ENCODE measurements at places on chromosomes 7 and 10. TPM values are rescaled to one million over a fixed set of nuclear protein-coding genes. Genes with fewer than 3 reads are reported as not detected.

DNA sequence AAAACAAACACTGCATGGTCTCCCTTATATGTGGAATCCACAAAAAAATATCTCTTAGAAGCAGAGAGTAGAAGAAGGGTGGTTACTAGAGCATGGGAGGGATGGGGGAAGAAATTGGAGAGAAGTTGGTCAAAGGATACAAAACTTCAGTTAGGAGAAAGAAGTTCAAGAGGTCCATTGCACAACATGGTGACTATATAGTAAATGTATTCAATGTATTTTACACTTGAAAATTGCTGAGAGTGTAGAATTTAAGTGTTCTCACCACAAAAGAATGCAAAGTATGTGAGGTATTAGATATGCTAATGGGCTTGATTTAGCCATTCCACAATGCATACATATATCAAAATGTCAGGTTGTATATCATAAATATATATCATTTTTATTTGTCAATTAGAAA is 232.0 kb upstream of the CELF2 start:
- H3K27me3 ChIP-seq, result no peaks in the 10 kb centered on the region
- DNase-seq, result no peak

DNA sequence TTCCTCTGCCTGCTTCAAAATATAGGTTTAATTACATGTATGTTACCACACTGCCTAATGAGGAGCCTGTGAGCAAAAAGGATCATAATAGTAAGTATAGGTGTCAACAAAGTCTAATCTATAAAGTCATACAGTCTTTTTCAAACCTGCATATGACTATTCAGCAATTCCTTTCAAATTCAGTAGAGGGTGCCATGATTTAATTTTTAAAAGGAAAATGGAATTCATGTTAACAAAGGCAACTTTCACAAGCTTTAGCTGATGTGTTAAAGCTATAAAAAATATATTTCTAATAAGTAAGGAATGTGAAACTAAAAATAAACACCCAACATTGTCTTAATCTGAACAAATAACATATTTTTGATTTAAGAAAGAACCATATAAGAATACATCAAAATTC is 52.1 kb downstream of the MPP7 start:
- no peak overlapping the region for H3K4me3 ChIP-seq
- H3K4me1 ChIP-seq, result peaks cover 28% of the 10 kb centered on the region
- no peak for DNase-seq
- H3K27ac ChIP-seq, result no peak overlapping the region
- no peaks in the 10 kb centered on the region for H3K27me3 ChIP-seq

GRCh38 chr10:80356563-80356988 is at the start of the genes DYDC1 and DYDC2:
Gene DYDC1 (minus strand): TSS chr10:80356755. CDS start chr10:80352601, 4,154 bp downstream.
Gene DYDC2 (plus strand): TSS chr10:80356781. CDS start chr10:80362444, 5,663 bp downstream.
- no peaks in the 10 kb centered on the region for H3K36me3 ChIP-seq
- H3K27ac ChIP-seq, result no peak within 1 kb of the TSS
- peaks cover 15% of the 10 kb centered on the region for H3K4me1 ChIP-seq
- peaks cover 12% of the 10 kb centered on the region for H3K27me3 ChIP-seq
- peak within 1 kb of the TSS; percentile 52 for H3K4me3 ChIP-seq
- DNase-seq, result no peak

- no peaks in the 10 kb centered on the region for H3K4me1 ChIP-seq
- H3K36me3 ChIP-seq, result no peaks in the 10 kb centered on the region
- no peak overlapping the region for H3K4me3 ChIP-seq
- no peak for DNase-seq
- no peaks in the 10 kb centered on the region for H3K27me3 ChIP-seq
- H3K27ac ChIP-seq, result no peak overlapping the region
Observed at GRCh38 chr7:78218876-78219275, 420.3 kb downstream of the PHTF2 start.

GRCh38 chr10:51743146-51743545 is 43.8 kb upstream of the CSTF2T start:
- no peak overlapping the region for H3K4me3 ChIP-seq
- no peaks in the 10 kb centered on the region for H3K4me1 ChIP-seq
- no peak for DNase-seq
- H3K27me3 ChIP-seq, result no peaks in the 10 kb centered on the region

DNA sequence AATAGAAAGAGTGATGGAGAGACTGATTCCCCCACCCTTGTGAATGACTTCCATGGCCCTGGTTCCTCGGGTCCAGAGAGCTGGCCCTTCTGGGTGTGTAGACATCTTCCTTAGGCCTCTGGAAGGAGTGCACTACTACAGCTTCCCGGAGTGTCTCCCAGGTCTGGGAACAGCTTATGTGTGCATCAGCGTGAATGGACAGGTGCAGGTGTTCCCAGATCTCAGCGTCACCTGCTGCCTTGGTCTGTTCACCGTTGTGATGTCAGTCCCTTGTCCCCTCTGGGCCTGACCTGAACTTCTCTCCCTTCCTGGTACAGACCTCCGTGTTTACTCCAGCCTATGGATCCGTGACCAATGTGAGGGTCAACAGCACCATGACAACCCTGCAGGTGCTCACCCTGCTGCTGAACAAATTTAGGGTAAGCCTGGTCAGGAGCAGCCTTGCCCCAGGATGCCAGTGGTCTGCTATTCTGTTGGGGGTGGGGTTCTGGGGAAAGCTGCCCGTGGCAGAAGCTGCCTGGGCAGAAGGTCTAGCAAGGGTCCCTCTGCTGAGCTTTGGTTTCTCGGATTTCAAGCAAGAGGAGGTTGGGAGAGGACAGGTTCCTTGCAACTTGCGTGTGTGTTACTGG is 10.5 kb upstream of the DEPP1 start:
- H3K27ac ChIP-seq, result no peak overlapping the region
- peaks cover 26% of the 10 kb centered on the region for H3K4me1 ChIP-seq
- H3K4me3 ChIP-seq, result no peak overlapping the region
- peak; percentile 43 for DNase-seq
- H3K36me3 ChIP-seq, result peaks cover 37% of the 10 kb centered on the region

GRCh38 chr7:80839855-80840254 is 79.0 kb downstream of the SEMA3C start:
- no peaks in the 10 kb centered on the region for H3K27me3 ChIP-seq
- no peak overlapping the region for H3K27ac ChIP-seq
- DNase-seq, result no peak
- H3K4me1 ChIP-seq, result peaks cover 13% of the 10 kb centered on the region
- no peak overlapping the region for H3K4me3 ChIP-seq

GRCh38 chr7:81659697-81660395 is 110.0 kb downstream of the HGF start:
- H3K27ac ChIP-seq, result no peak overlapping the region
- no peak overlapping the region for H3K4me3 ChIP-seq
- H3K27me3 ChIP-seq, result no peaks in the 10 kb centered on the region

DNA sequence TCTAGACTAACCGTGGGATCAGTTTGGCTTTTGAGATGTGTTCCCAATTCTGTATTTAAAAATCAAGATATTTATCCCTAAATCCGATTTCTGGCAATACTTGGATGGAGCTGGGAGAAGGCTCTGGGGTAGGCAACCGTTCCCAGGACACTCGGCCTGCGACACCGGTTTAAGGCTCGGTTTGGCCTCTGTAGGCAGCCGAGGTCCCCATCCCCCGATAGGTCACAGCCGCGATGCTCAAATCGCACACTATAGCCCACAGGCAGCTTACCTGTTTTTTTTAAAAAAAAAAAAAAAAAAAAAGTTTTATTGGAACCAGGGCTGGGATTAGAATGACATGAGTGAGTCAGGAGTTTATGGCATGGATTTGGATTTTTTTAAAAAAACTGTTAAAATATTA is 729 bp upstream of the TAF3 start:
- DNase-seq, result no peak
- H3K27ac ChIP-seq, result no peak overlapping the region
- H3K27me3 ChIP-seq, result no peaks in the 10 kb centered on the region

DNA sequence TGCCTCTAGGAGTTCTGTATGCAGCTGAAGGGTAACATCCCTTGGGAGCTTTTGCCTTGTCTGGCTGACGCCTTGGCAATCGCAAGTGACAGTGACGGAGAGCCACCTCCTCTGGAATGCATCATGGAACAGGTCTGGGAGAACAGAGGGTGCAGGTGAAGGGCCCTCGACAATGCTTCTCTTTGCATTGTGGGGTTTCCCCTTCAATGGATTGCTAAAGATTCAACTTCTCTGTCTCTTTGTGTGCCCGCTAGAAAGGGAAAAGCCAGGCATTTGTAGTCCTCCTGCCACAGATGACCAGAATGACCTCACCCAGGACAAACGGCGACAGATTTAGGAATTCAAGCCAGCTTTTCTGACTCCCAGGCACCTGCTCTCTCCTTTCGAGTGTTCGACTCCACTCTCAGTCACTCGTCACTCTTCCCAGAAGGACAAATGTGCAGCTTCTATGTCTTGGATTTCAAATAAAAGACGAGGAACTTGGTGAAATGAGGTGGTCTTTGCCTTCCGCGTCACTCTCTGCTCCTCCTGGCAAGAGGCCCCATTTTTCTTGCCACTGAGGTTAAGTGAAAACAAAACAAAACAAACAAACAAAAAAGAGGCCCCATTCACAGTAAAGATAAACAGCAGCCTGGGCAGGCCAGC is 26.1 kb downstream of the IL2RA start:
- DNase-seq, result no peak
- H3K36me3 ChIP-seq, result no peaks in the 10 kb centered on the region
- H3K4me1 ChIP-seq, result peaks cover 12% of the 10 kb centered on the region

DNA sequence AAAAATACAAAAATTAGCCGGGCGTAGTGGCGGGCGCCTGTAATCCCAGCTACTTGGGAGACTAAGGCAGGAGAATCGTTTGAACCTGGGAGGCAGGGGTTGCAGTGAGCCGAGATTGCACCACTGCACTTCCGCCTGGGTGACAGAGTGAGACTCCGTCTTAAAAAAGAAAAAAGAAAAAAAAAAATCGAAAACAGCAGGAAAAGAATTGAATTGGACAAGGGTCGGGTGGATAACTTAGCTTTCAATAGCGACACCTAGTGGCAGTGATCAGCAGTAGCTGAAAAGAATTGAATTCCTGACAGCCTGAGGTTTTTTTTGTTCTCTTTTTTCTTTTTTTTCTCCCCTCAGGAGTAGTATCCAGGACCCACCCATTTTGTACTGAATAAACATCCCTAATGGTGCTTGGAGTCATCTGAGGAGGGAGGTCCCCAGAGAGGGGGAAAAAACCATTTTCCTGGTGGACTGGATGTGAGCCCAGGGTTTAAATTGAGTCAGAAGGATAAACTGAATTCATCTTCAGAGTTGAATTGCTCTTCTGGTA is 55.1 kb downstream of the CYCS start:
- peak overlapping the region; percentile 24 for H3K27ac ChIP-seq
- no peak overlapping the region for H3K4me3 ChIP-seq
- no peaks in the 10 kb centered on the region for H3K27me3 ChIP-seq
- H3K36me3 ChIP-seq, result no peaks in the 10 kb centered on the region
- peaks cover 9% of the 10 kb centered on the region for H3K4me1 ChIP-seq

DNA sequence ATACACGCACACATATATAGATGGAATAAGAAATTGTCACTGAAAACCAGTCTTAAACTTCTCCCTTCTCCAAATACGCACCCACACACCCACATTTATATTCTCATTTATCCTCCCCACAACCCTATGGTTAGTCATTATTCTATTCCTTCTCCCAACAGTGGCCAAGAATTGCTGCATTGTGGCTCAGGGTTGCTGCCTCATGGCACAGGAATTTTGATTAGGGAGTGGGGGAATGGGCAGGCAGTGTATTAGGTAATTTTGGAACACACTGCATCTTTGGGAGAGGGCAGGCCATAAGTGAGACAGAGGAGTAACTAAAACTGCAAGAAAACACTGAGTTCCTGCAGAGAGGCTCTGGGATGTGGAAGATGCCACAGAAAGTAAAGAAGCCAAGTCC is 35.7 kb downstream of the NAPEPLD start:
- no peaks in the 10 kb centered on the region for H3K27me3 ChIP-seq
- no peaks in the 10 kb centered on the region for H3K4me1 ChIP-seq
- H3K4me3 ChIP-seq, result no peak overlapping the region

- H3K4me1 ChIP-seq, result peaks cover 11% of the 10 kb centered on the region
- no peak for DNase-seq
- H3K27ac ChIP-seq, result no peak overlapping the region
Observed at GRCh38 chr7:2710901-2711551, 23.0 kb downstream of the AMZ1 start.

DNA sequence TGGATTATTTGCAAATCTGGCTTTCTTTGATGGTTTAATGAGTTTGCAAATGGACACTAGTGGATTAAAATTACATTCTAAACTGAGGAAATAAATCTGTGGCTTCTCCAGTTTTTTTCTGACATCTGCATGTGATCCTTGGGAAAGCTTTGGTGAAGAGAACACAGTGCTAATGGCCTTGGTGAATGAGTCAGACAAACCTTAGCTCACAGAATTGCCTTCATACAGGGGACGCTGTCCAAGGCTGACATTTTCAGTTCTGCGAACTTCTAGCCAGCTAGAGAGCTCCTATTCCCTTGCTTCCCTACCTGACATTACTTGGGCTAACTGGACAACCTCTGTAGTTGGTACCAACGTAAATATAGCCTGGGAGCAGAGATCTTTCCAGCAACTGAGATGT is 21.2 kb downstream of the BMPER start:
- H3K4me1 ChIP-seq, result no peaks in the 10 kb centered on the region
- H3K4me3 ChIP-seq, result no peak overlapping the region
- H3K27ac ChIP-seq, result no peak overlapping the region
- no peaks in the 10 kb centered on the region for H3K36me3 ChIP-seq

DNA sequence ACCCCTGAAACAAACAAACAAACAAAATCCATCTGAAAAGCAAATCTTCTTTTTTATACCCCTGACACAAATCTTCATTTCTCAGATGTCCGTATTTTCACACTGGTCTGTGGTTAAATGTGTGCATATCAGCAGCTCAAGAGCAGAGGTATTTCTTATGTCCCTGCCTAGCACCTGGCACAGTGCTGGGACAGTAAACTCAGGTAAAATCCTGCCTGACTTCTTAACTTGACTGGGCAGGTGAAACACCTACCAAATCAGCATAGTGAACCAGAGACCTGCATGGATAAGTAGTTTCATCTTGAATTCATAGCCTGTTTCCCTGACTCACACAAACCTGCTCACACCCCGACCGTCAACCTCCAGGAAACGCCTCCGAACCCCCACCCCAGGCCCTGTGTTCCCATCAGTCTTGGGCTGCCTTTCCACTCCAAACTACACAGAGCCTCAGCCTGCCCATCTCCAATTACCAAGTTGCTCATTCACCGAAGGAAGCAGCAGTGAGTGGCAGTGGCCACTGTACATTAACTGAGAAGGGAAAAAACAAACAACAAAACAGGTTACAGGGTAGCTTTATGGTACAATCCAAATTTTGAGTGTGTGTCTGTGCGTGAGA is 109.9 kb downstream of the HECTD2 start:
- H3K4me1 ChIP-seq, result peaks cover 19% of the 10 kb centered on the region
- H3K36me3 ChIP-seq, result no peaks in the 10 kb centered on the region
- no peaks in the 10 kb centered on the region for H3K27me3 ChIP-seq
- H3K27ac ChIP-seq, result no peak overlapping the region

DNA sequence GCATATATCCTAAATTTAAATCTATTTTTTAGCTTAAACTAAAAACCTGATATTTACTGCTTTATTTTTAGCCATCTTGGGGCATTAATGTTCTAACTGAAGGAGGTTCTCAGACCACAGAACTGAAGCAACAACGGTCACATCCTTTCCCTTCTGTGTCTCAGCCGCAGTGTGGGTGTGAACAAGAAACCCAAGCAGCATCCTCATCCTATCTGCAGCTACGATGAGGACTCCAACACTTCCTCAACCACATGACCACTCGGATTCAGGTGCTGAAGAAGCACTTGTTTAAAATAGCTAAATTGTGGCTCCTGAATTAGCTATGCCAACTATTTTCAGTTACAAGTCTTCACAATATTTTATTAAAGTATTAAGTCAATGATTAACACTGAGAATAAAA is 5.3 kb downstream of the ESYT2 start:
- DNase-seq, result no peak
- H3K27me3 ChIP-seq, result no peaks in the 10 kb centered on the region
- peaks cover 54% of the 10 kb centered on the region for H3K4me1 ChIP-seq
- H3K27ac ChIP-seq, result no peak overlapping the region
- no peak overlapping the region for H3K4me3 ChIP-seq

TMEM176A gene
- 4.9 TPM for total RNA-seq

LAMB1 gene
- total RNA-seq, result 84.2 TPM

FXYD4 gene
- not detected for total RNA-seq

SLC25A13 gene
- total RNA-seq, result 55.8 TPM

HOXA4 gene
- 3.1 TPM for total RNA-seq
